Activated CD8-positive, alpha-beta memory T cell treated with anti-CD3 and anti-CD28 coated beads for 48 hours (primary cell): ENCODE measurements at places on chromosomes 16 and 17.

GRCh38 chr17:78341559-78342448, 18.1 kb downstream of the SOCS3 start:
- DNase-seq: no peak

- DNase-seq: no peak
These were observed 22.3 kb downstream of the CD300LF start for GRCh38 chr17:74690409-74690825.

GRCh38 chr16:24135624-24136565, 120.2 kb upstream of the CACNG3 start:
- no peak for DNase-seq

GRCh38 chr16:11744075-11744470, 1.4 kb upstream of the TXNDC11 start:
- no peak for DNase-seq

DNA sequence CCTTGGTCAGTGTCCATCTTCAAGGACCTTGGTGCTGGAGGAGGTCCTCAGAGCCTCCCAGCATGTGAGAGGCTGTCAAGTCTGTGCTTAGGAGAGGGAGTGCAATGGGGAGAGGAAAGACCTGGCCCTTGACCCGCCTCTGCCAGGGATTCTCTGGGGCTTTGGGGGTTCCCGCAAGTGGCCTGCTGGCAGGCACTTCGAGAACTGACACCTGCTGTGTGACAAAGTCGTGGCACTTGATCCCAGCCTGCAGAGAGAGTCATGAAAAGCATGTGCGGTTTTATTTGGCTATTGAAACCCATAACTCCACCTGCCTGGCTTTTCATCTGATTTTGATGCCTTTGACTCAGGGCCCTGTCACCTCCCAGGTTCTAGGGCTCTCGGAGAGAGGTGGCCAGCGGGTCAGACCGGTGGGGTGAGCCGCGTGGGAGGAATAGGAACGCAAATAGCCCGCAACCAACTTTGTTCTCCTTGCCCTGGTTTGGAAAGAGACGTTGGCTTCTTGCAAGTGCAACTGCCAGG, 42.8 kb upstream of the GSE1 start:
- no peak for DNase-seq

GRCh38 chr17:902463-902862, 77.1 kb downstream of the NXN start:
- no peak for DNase-seq

- no peak for DNase-seq
These were observed 50.2 kb downstream of the HLF start for GRCh38 chr17:55314784-55315491.

DNA sequence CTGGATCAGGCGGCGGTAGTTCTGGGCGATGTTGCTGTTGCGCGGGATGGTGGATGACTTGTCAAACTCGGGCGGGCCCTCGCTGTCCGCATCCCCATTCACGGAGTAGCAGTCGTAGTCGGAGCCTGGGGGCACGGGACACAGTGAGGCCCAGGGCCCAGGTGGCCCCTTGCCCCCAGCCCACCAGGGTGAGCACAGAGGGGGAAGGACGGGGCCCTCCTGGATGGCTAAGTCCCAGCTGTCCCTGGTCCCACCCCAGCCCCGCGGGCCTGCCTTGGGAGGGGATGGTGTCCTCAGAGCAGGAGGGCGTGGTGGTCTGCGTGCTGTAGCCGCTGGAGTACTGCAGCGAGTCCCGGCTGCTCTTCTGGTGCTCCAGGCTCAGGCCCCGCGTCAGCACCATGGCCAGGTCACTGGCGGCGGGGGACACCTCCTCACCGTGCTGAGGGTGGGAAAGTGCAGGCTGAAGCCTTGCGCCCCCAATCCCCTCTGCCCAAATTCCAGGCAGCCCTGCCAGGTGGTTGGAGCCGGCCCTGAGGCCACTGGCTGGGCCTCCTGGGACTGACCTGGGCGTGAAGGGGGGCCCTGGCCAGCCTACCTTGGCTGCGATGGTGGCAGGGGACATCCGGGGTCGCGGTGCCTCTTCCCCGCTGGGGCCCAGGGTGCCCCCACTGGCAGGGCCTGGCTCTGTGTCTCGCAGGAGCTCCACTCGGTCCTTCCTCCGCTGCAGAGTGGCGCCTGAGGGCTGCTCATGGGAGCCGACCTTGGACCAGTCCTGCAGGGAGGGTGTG, 18.2 kb downstream of the IL34 start:
- DNase-seq: no peak

DNA sequence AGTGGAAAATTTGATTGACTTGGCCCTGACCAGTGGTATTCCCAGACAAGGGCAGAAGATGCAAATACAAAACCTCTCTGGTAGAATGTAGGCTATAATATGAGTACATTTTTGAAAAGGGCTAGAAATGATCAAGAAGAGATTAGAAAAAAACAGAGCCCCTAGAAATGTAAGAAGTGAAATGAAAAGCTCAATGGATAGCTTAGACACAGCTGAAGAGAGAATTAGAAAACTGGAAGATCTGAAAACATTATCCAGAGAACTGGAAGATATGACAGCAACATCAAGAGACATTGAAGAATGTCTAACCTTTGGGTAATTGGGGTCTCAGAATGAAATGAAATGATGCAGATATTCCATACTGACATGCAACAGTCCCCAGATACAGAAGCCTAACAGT, 105.2 kb upstream of the ZNF750 start:
- no peak for DNase-seq

- DNase-seq: no peak
These were observed 62.5 kb downstream of the RPH3AL start for GRCh38 chr17:290121-290521.

DNA sequence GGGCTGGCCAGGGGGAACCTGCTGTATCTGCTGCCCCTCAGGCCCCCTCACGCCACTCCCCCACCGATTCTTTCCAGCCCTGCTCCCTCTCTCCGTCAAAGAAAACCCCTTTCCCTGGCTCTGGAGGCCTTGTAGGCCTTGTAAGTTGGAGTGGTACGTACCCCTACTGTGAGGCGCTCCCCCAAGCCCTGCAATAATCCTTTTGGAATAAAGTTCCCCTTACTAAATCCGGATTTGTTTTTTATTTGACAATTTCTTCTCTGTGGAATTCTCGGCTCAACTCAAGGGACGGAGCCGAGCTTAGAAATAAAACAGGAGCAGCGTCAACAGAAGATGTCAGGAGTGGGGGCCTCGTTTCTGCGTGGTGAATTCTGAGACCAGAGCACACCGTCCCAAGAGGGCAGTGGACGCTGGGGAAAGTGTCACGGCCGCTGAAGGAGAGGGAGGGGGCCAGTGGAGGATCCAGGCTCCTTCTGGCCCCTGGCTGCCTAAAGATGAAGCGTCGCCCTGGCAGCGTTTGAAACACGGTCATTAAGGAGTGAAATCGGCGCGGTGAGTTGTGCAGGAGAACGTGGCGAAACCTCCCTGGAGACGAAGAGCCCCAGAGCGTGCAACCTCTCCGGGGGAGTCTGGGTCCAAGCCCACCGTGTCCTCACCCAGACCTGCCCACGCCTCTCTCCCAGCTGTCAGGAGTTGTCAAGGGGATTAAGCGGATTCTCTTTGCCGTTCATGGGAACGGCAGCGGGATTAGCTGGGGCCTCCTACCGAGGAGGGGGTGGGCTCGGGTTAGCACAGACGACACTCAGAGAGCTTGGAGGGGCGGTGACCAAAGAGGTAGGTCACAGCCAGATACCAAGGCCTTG, 47.0 kb downstream of the SLC7A5 start:
- DNase-seq: no peak

DNA sequence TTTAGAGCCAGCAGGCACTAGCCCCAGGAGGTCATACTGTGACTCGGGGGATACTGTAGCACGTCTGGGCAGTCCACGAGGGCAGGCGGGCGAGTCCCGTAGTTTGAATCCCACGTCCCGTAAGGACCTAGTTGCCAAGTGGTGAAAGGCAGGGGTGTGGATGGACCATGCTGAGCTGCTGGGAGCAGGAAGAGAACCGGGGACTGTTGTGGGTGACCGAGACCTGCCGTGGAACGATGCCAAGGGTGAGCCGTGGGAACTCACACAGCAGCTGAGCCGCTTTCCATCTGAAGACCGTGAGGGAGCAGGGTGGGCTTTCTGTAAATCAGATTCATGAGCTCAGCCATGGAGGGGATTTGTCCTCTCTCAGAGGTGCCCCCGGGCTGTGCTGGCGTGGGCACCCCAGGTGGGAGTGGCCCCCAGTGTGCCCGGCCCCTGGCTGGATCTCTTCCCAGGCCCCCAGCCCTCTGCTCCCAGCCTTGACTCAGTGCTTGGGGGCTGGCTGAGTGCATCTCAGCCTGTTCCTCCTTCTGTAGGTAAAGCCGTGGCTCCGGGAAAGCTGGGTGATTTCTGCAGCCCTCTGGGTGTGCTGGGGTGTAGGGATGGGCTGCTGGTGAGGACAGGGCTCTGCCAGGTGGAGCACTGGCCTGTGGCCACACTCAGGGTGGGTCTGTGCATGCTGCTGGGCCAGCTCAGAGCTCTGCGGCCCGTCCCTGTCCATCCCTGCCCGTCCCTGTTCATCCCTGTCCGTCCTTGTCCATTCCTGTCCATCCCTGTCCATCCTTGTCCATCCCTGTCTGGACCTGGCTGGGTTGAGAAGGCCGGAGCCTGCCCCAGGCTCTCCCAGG, 13.6 kb downstream of the ASPSCR1 start:
- DNase-seq: no peak
